ENCODE measurements at places on chromosomes 11 and 22.
A peak's percentile ranks its signal among the peaks of the same experiment; 100 is the strongest.

DNA sequence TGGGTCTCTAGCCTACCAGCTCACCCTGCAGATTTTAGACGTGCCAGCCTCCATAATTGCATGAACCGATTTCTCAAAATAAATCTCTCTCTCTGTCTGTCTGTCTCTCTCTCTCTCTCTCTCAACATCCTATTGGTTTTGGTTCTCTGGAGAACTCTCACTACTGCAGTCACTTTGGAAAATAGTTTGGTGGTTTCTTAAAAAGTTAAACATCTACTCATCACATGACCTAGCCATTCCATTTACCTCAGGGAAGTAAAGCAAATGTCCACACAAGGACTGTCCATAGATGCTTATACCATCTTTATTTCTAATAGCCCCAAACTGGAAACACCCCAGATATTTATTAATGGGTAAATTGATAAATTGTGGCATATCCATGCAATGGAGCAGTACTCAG, 119.5 kb downstream of the SNX19 start:
- no peak for DNase-seq

- peak; percentile 58 for DNase-seq
These were observed 14.9 kb upstream of the ME3 start for GRCh38 chr11:86687185-86687778.

DNA sequence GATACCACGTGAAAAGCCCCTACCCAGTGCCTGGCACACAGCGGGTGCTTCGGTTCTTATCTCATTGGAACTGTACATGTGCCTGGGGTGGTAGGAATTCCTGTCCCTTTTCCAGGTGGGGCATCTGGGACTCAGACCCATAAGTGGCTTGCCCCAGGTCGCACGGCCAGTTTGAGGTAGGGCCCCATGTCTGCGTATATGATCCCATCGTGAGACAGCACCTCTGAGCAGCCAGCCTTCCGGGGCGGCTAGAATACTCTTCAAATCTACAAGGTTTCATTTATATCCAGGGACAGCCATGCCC, 33.5 kb upstream of the SMIM38 start:
- DNase-seq = no peak

- DNase-seq = no peak
These were observed 134.6 kb upstream of the TEAD1 start for GRCh38 chr11:12539572-12539971.

- peak; percentile 2 for DNase-seq
These were observed 292.0 kb downstream of the BRD1 start for GRCh38 chr22:49535527-49536125.

DNA sequence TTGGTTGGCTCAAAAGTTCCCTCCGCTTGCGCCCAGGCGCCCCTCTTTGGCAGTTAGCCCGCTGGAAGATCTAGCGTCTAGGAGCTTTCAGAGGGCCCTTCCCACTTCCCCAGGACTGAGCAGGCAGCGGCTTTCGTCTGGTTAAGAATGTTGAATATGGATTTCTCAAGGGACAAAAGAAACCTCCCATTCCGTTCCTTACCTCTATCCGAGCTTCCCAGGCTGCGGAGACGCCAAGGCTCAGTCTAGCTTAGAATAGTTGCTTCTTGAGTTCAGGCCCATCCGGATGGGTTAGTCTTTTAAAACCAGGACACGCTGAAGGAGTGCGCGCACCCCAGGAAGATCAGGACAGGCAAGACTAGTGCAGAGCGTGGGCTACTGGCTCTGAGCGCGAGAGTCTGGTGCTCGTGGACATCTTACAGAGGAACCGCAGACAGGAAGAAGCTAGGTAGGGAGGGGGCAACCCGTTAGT, 1.6 kb downstream of the NELL1 start:
- no peak for DNase-seq

DNA sequence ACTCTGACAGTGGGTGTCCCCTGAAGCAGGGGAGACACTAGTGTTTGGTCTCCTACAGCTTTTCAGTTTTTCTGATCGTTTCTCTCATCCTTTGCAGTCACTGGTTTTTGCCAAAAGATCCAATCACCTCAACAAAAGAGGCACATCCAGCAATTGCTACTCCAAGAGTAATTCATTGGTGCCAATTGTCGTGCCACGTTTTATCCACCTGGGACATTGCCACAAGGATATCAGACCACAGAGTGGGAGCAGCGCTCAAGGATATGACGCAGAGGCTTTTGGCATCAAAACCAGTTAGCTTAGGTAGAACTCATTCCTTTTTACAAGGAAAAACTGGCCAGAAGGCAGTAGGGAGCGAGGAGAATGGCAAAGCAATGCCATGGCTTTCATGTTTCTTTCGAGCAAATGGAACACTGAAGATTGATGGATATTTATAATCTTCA, 40.9 kb upstream of the BLID start:
- DNase-seq = peak; percentile 21

GRCh38 chr11:67700548-67701262, 26.3 kb upstream of the ALDH3B2 start:
- no peak for DNase-seq

- DNase-seq = no peak
These were observed 18.1 kb downstream of the LRP4 start for GRCh38 chr11:46900091-46900746.

GRCh38 chr11:64275031-64275800, 9.2 kb downstream of the BAD start:
- no peak for DNase-seq

GRCh38 chr22:33302049-33302545, 243.9 kb upstream of the SYN3 start:
- peak; percentile 79 for DNase-seq

DNA sequence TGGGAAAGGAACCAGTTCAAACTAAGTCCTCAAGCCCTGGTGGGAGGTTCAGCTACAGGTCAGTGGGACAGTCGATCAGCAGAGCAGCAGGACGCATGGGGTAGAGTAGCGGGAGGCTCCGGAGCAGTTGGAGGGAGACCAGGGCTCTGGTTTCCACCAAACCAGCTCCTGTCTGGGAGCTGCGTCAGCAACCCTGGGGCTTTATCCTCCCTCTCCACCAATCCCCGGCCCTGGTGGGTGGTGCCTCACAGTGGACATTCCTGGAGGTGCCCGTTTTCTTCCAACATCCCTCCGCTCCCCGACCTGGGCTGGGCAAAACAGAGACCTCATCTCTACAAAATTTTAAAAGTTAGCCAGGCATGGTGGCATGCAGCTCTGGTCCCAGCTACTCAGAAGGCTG, 32.4 kb downstream of the ZNF195 start:
- DNase-seq = no peak

DNA sequence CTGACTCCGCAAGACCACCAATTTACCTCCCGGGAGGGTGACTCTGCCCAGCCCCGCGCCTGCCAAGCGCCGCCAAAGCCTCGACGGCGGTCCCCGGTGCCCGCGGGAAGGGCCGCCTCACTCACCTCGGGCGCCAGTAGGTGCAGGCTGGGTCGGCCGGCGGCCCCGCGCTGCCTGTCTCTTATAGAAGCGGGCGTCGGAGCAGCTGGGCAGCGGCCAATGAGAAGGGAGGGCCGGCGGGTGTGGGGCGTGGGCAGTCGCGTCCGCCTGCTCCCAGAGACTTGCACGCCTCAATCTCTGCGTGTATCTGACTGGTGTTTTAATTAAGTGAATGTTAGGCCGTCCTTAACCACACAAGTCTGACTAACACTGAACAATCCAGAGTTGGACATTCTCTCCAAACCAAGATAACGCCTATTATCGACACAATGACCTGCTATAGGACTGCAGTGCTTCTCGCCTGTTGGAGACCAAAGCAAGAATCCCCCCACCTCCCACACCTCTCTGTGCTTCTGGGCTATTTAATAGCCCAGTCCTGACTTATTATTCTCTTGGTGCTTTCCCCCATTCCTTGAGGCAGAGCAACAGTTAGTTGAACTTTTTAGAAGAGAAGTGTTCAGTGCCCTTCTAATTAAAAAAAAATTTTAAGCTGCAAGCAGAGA, at the start of gene TPH1:
Gene TPH1 (minus strand): TSS at position 154 of the 662 bp plus-strand sequence. CDS start 5,507 bp downstream, outside the sequence.
- DNase-seq = peak; percentile 44

DNA sequence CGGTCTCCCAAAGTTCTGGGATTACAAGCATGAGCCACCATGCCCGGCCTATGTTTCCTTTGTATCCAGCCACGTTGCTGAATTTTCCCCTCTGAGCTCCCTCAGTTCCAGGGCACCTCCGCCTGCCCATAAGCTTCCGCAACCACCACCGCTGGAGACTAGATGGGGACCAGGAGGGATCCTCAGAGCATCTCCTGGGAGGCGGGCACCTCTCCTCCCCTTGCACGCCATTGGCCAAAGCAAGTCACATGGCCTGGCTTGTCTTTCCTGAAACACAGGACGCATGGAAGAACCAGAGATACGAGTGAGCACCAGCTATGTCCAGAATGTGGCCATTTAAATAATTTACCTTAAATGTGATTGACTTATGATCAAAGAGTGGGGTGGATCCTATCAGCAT, 388.3 kb downstream of the BRD1 start:
- DNase-seq = no peak

DNA sequence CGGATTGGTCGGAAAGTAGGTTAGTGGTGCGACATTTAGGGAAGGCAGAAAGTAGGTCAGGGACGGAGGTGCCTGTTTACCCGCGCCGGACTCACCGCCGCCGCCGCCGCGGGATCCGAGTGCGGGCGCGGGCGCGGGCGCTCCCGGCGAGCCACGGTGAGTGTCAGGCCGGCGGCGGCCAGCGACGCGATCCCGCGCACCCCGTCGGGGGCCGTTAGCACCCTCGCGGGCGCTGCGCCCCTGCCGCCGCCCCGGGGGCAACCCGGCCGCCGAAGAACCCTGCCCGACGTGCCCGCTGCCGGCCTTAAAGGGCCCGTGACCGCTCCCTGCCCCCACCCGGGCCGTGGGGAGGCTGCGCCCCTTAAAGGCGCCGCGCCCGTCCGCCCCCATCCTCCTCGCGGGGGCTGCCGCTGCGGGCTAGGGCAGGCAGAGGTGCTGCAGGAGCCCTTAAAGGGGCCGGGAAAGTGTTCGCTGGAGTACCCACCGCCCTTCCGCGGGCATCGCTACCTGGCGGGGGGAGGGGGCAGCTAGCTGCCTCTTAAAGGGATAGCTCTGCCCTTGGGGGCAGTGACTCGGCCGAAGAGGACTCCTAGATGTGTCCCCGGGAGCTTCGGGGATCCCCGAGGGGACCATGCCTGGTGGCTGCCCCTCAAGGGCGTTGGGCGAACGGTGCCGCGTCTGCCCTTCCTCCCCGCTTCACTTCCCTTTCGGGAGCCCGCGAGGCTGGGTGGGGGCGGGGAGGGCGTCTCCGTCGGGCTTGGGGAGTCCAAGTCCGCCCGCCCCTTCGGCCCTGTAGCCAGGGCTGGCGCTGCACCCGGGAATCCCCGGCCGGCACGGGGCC, at the start of gene BMAL1:
Gene BMAL1 (plus strand): TSS at position 23 of the 841 bp plus-strand sequence. CDS start 76,519 bp downstream, outside the sequence.
- peak; percentile 55 for DNase-seq

GRCh38 chr11:120115272-120116000, 22.5 kb downstream of the TRIM29 start:
- no peak for DNase-seq

- DNase-seq = no peak
These were observed 10.3 kb upstream of the IL2RB start for GRCh38 chr22:37160027-37160426.

DNA sequence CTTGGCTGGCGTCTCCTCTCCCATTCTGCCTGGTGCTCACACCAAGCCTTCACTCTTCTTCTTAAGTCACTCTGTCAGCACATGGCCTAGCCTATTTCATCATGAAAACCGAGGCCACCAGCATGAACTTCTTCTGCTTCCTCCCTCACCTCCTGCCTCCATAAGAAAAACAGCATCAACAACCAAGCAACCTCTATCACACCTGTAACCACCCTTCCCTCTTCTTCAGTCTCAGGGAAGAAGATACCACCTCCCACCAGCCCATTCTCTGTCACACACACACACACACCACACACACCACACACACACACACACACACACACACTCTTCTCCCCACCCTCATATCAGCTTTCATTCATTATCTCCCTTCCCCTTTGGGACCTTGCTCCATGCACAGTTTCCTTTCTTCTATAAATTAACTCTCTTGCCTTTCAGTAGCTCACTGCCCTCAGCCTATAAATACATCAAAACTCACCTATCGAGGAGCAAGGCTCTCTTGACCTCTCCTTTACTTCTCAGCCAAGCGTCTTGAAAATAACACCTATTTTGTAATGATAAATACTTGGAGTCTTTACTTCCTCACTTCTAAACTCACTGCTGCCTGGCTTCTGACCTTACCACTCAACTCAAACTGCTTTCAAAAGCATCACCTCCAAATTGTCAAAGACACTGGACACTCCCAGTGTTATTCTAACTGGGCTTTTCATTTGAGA, 36.6 kb downstream of the SC5D start:
- DNase-seq = no peak

DNA sequence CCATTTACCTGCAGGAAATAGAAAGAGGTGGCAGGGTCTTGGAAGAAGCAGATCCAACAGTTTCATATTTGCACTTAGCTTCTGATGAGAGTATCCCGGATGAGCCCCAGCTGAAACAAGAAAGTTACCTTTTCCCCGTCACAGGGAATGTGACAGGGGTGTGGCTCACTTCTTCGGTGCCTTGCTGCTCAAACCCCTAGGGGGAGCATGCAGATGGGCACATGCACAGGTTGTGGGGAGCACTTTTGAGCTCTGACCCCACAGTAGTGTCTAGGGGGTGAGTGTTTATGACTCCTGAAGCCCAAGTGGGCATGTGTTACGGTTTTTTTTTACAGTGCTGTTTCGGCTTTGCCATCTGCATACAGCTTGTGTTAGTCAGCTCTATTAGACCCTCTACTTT, 1221.0 kb downstream of the JRKL start:
- no peak for DNase-seq

- DNase-seq = no peak
These were observed 5.9 kb downstream of the RPS6KA4 start for GRCh38 chr11:64364911-64365310.

Data from body of pancreas (tissue), 4 donors.